ENCODE measurements at places on chromosomes 4 and X.
A peak's percentile ranks its signal among the peaks of the same experiment; 100 is the strongest.

GRCh38 chr4:89254847-89255246 lies 52.8 kb downstream of the GPRIN3 start:
- DNase-seq: peak; percentile 52

GRCh38 chr4:17552427-17552826 lies 24.6 kb upstream of the LAP3 start:
- DNase-seq: no peak

- no peak for DNase-seq
Observed at GRCh38 chr4:100366213-100366612, 151.6 kb downstream of the EMCN start.

DNA sequence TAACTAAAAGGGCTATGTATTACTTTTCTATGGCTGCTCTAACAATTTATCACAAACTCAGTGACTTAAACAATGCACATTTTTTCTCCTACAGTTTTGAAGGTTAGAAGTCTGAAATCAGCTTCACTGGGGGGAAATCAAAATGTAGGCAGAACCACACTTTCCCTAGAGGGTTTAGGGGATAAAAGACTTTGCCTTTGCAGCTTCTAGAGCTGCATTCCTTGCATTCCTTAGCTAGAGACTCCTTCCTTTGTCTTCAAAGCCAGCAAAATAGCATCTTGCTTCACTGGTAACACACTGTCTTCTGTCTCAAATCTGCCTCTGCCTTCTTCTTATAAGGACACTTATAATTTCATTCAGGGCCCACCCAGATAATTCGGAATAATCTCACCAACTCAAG lies 152.4 kb upstream of the SPIN4 start:
- peak; percentile 51 for DNase-seq

GRCh38 chr4:4712800-4713528 lies 146.5 kb upstream of the MSX1 start:
- no peak for DNase-seq

DNA sequence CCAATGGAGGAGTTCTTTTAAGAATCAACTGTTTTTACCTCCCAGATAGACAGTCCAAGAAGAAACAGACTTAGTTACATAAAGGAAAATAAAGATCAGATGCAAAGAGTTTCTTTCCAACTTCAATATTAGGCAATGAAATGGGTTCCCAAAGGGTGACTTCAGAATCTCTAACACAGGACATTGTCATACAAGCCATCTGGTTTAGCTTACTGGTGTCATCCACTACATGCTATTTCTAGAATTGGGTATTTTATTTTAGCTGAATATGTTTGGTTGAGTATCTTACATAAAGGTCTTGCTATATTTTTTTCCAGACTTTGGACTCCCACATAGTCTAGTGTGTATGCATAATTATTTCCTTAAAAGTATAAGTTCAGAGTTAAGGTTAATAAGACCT lies 162.1 kb upstream of the SLC7A11 start:
- no peak for DNase-seq

GRCh38 chr4:76673362-76673761 lies 224.6 kb downstream of the SOWAHB start:
- DNase-seq: peak; percentile 57

GRCh38 chr4:73589887-73590801 lies 30.1 kb downstream of the RASSF6 start:
- no peak for DNase-seq

GRCh38 chrX:70253377-70254062 lies 6.5 kb downstream of the P2RY4 start:
- DNase-seq: no peak

DNA sequence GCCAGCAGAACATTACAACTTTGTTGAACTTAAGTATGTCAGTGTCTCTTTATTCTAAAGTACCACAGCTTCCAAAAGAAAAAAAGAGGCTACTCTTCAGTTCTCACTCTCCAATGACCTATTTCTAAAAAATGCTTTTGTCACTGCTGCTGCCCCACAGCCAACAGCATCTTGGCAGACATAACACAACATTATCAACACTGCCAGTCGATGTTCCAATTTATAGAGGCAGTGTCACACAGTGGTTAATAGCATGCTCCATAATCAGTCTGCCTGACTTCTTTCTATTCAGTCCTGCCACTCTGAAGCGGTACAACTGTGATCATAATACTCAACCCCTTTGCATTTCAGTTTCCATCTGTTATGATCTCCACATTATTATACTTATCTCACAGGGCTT lies 69.2 kb downstream of the PLS3 start:
- DNase-seq: no peak

GRCh38 chrX:109660435-109661143 lies 35.6 kb upstream of the KCNE5 start:
- peak; percentile 5 for DNase-seq

DNA sequence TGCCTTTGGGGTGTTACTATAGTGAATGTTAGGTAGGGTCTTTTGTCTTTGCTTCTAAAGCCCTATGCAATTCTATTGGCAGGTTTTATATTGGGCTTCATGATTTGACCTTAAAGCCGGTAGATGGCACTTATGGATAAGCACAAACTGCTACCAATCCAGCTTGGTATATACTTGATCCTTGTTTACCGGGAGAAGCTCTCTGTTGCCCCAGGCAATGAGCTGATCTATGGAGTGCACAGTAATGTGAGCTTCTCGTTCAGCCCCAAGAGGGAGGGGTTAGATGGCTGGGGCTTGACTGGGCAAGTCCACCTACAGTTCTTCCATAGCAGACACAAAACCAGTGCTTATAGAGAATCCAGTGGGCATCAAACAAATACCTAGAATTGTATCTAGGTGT lies 287.2 kb upstream of the CT83 start:
- no peak for DNase-seq

GRCh38 chr4:102612824-102613366 lies 111.7 kb downstream of the NFKB1 start:
- DNase-seq: no peak

- no peak for DNase-seq
Observed at GRCh38 chr4:170497689-170498088, 407.9 kb upstream of the AADAT start.

- no peak for DNase-seq
Observed at GRCh38 chr4:109861916-109862511, 14.1 kb downstream of the LRIT3 start.

GRCh38 chrX:155215443-155216178 lies 649 bp upstream of the VBP1 start:
- no peak for DNase-seq

DNA sequence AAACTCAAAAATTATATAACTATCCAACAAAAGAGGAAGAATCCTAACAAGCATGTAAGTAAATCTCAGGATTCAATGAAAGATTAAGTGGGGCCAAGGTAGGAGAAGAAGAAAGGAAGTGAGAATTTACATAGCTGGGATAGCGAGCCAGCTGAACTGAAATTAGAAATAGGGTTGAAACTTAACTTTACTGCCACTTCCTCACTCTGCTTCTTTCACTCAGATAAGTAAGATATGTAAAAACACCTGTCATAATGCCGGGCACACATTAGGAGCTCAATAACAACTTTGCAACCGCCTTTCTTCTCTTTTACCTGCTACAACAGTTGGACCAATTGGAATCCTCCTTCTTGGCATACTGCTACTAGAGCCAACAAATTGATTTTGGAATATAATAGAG lies 129.4 kb downstream of the CNKSR2 start:
- DNase-seq: no peak

DNA sequence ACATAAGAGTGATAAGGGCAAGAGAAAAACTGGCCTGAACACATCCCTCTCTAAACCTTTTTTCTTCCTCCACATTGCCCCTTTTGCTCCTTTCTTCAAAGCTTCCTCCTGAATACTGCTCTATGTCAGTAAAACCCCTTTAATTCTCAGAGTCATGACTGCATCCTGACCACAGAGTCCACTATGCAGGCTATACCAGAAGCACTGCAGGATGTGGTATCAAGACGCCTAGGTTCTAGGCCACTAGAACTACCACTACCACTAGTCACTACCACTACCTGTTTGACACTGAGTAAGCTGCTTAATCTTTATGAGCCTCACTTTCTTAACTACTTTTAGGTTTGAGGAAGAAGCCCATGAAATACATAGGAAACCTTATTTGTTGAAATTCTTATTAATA lies 38.7 kb downstream of the ARHGEF9 start:
- no peak for DNase-seq

DNA sequence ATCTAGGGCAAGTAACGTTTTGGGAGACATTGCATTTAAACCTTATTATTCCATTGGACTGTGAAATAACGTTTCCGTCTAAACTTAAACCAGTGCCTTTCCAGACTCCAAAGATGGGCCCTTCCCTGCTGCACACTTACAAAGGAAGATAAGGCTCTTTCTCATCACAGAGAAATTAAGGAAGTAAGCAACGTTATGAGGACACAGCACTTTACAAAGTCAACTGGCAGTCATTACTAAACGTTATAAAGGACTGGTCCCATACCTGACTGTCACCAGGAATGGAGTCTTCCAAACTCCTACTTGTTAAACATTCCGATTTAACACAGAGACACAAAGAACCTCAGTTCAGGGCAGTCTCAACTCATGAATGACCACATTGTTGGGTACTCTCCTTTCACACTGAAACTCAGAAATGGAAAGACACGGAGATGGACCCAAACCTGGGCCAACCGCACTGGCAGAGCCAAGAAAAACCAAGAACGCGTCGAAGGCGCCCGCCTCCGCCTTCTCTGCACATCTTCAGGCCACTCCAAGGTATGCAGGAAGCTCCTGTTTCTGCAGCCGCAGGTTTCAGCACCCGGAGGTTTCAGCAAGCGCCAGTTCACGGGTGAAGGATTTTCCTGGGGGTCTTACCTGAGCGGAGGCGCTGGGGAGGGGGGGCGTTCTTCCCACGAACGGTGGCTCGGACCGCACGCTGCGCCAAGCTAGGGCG lies 670 bp downstream of the PAPSS1 start:
- peak; percentile 34 for DNase-seq

GRCh38 chr4:182885738-182886077 lies 31.5 kb downstream of the DCTD start:
- peak; percentile 9 for DNase-seq

- peak; percentile 78 for DNase-seq
Observed at GRCh38 chr4:137749466-137749865, 217.2 kb upstream of the PCDH18 start.

DNA sequence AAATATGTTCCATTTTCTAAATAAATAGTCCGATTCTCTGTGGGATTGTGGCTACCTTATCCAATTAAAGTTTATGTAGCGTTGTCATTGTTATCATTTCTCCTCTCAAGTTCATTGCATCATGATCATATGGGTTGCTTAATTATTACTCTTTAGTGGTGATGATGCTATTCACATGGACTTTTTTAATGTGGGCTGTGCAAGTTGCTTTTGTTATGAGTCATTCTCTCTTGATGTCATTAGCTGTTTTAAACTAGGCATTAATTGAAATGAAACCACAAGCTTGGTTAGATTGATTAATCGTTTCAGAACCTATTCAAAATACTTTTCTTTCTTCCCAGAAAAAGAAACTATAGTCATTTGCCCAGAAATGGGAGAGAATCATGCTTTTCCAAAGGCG lies 38.2 kb downstream of the NHS start:
- DNase-seq: peak; percentile 50

DNA sequence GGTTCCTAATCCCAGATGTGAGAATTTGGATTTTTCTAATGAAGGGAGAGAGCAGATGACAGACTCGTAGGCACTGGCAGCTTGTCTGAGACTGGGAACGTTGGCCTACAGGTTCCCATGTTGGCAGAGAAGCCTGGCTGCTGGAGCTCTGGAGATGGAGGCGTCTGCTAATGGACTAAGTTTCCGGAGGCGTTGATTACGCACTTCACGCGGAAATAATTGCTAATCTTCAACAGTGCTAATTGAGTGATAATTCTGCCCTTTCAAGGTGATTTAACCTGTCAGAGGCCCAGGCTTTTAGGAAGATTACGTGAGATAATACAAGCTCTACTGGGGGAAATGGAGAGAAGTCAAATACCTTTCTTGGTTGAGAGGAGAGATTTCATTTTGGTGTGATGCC lies 77.4 kb downstream of the PSAPL1 start:
- no peak for DNase-seq

DNA sequence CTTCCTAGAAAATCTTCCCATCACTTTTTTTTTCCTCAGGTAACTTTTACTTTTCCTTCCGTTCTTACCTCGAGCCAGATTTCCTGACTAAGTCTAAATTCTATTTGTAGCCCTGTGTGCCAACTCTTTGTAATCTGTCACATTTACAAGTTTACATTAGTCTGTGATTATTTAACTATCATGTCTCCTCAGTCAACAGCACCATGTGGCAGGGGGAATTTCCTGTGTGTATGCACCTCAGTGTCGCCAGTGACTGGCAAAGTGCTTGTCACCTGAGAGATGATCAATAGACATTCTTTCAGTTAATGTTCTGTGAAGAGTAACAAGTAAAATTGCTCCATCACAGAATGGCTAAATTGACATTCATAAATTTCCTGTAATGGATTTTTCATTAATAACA lies 468.5 kb downstream of the PDGFC start:
- no peak for DNase-seq

GRCh38 chrX:16278927-16279326 lies 111.6 kb downstream of the MAGEB17 start:
- DNase-seq: no peak

- DNase-seq: no peak
Observed at GRCh38 chr4:52407545-52407944, 251.6 kb downstream of the USP46 start.

DNA sequence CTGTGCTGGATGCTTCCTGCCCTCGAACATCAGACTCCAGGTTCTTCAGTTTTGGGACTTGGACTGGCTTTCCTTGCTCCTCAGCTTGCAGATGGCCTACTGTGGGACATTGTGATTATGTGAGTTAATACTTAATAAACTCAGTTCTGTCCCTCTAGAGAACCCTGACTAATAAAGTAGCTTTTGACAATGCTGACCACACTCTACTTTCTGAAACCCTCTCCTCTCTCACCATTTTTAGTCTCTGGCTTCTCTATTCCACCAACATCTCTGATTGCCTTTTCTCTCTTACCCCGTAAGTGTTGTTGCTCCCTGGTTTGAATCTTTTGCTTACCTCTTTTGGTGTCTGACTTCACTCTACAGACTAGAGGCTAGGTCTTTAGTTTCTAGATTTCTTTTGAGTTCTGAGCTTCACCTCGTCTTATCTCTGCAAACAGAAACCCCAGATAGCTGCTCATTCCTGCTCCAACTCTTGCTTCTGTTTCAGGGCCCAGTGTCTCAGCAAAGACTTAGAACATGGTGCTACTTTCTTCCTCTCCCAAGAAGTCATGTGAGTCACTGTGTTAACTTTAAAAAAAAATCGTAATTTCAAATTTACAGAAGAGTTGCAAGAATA lies 11.4 kb downstream of the TMSB4X start:
- no peak for DNase-seq

- peak; percentile 75 for DNase-seq
Observed at GRCh38 chrX:118603981-118604380, 108.4 kb downstream of the DOCK11 start.

DNA sequence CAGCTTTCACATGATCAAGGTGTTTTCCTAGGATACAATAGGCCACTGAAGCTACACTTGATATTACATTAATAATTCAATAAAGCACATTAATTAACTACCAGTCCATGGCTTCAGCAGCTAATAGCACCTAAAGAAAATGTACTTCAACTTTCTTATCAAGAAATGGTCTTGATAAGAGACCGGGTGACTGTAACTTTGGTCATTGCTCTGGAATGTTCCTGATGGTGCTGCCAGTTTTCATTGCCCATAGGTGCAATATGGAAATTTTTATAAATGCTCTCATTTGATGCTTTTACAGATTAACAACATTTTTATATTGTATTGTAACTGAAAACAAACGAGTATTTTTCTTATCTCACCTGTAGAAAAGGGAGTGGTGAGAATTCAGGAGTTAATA lies 165.4 kb downstream of the SHROOM3 start:
- no peak for DNase-seq

- no peak for DNase-seq
Observed at GRCh38 chr4:111806331-111806730, 338.9 kb upstream of the FAM241A start.

- no peak for DNase-seq
Observed at GRCh38 chrX:24301060-24301459, 12.8 kb downstream of the SUPT20HL2 start.
